ENCODE measurements at places on chromosomes 11 and 22. TPM values are rescaled to one million over a fixed set of nuclear protein-coding genes. Genes with fewer than 3 reads are reported as not detected.
A peak's percentile ranks its signal among the peaks of the same experiment; 100 is the strongest.

- DNase-seq: no peak
Observed at GRCh38 chr11:56473252-56473651, at the start of gene OR5M3. OR5M3 (minus strand) TSS chr11:56473352; CDS start chr11:56470497, 2,855 bp downstream.

DNA sequence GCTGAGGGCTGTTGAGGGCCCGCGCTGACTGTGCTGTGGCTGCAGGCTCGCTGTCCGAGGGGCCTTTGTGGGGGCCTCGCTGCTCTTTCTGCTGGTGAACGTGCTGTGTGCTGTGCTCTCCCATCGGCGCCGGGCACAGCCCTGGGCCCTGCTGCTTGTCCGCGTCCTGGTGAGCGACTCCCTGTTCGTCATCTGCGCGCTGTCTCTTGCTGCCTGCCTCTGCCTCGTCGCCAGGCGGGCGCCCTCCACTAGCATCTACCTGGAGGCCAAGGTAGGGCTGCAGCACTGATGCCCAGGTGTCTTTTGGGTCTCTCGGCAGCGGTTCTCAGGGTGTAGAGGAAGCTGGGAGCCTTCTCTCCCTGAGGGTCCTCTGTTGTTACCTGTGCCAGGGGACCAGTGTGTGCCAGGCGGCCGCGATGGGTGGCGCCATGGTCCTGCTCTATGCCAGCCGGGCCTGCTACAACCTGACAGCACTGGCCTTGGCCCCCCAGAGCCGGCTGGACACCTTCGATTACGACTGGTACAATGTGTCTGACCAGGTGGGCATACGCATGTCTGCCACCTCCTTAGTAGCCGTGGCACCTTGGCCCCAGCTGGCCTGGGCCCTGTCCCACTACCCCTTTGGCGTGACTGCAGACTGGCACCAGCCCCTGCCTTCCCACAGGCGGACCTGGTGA lies 2.2 kb downstream of the GPR137 start:
- no peak for DNase-seq

GRCh38 chr11:85044911-85045310 lies 582.2 kb downstream of the DLG2 start:
- no peak for DNase-seq

DNA sequence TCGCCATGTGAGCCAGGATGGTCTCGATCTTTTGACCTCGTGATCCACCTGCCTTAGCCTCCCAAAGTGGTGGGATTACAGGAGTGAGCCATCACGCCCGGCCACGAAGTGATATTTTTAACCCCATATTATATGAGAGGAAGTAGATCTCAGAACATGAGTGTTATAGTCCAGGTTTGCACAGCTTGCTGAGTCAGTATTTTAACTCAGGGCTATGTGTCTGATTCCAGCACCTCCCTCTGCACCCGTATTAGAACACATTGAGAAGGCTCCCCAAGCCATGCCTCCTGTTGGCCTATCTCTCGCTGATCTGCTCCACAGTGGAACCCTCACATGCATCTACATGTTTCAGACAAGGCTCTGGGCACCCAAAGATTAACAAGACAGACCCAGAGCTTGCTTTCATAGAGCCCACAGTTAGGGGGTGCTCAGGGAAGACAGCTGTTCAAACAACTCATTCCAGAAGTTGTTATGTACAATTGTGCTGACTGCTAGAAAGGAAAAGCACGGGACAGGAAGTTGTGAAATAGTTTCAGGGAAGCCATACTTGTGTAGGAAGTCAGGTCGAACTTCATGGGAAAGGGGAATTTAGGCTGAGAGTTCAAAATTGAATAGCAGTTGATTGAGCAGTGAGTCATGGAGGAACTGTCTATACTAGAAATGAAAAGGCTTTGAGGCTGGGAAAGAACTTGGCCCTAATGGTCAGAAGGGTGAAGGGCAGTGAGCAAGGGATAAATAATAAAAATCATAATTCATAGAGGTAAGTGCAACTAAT lies 49.3 kb upstream of the CLPB start:
- peak; percentile 26 for DNase-seq

The MUC5AC gene
- 0.35 TPM for polyA plus RNA-seq

GRCh38 chr11:2396471-2396870 lies 4.1 kb upstream of the TSSC4 start:
- no peak for DNase-seq

The PARVB gene
- 33.8 TPM for polyA plus RNA-seq

- DNase-seq: peak; percentile 75
Observed at GRCh38 chr22:20509344-20510047, 2.1 kb downstream of the MED15 start.

GRCh38 chr11:90237004-90237403 lies 14.2 kb upstream of the CHORDC1 start:
- no peak for DNase-seq

DNA sequence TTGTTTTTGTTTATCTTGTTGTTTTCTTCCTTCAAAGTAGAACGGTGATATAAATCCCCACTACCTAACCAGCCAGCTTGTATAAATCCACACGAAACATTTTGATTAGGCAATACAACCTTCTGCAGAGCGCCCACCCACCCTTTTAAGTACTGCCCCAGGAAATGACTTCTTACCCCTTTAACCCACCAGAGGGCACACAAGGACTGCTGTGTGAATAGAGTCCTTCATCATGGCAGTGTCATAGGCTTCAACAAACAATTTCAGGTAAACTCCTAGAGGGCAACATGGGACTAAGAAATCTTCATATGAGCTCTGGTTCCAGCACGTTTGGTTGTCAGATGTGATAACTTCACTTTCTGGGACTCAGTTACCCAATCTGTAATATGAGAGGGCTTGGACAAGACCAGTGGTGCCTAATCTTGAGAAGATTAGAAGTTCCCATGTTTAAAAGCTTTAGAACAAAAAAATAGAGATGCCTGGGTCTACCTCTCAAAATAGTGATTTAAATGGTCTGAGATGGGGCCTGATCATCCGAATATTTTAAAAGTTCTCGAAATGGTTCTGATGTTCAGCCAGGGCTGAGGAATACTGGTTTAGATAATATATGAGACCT lies 56.1 kb downstream of the PIWIL4 start:
- DNase-seq: peak; percentile 59

DNA sequence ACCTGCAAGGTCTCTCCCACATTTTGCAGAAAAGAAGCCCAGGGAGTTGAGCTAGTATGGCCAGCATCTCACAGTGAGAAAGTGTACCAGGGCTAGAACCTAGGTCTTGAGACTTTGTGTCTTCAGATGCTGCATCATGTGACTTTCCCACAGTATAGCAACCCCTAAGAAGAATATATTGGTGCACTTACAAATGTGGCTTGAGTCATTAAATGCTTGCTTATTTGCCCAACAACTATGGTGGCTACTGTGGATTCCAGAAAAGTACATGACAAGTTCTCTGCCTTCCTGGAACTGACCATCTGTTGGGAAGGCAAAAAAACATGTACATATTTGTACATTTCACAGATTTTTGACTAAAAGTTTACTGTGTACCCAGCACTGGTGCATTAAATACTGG lies 55.0 kb downstream of the POLD3 start:
- DNase-seq: no peak

- no peak for DNase-seq
Observed at GRCh38 chr11:27934830-27935145, 173.2 kb downstream of the KIF18A start.

The OSM gene
- 0.19 TPM for polyA plus RNA-seq

The RAG2 gene
- polyA plus RNA-seq: 0.69 TPM

GRCh38 chr11:86160541-86161149 lies 83.9 kb upstream of the EED start:
- no peak for DNase-seq

DNA sequence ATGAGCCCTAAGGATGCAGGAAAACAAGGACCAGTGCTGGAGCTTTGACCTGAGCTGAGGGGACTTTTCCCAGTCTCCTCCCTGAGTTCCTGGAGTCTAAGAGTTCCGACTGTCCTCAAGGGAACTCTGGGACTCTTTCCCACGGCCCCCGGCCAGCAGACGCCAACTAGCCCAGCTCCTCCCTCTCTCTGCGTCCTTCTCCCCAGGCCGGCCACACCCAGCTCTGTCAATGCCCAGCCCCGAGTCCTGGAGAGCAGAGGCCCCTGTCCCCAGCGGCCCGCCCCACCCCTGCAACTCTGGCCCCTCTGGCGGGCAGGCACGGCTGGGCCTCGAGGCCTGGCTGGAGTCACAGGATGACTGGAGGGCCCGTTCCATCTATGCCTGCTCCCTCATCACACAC lies 29.8 kb downstream of the NECTIN1 start:
- no peak for DNase-seq

DNA sequence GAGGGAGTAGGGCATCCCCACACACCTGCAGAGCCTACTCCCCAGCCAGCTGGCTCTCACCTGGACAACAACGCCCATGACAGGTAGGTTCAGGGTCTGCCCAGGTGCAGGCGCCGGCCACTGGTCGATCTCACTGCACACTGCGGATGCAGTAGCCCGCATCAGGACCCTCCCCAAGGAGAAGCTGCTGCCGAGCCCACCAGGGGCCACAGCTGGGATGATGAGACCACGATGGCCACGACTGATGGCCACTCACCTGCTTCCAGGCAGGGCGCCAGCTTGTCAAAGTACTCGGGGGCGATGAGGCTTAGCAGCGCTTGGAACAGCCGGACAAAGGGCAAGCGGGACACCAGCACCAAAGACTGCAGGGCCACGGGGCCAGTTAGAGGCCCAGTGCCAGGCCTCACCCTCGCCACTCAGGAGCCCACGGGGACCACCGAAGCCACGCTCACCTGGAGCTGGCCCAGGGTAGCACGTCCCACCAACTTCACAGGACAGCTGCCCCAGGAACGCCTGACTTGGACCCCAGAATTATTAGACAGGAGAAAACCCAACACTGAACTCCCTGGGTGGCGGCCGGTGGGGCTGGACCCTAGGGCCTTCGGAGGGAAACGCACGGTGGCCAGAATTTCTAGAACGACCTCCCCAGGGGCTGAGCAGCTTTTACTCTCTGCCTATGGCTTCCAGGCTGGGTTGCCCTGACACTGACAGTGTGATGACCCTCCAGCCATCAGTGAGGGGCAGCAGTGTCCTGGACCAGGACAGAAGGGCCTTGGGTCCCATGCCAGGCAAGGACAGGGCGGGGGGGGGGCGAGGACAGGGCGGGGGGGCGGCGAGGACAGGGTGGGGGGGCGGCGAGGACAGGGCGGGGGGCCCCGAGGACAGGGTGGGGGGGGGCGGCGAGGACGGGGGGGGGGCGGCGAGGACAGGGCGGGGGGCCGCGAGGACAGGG lies 8.9 kb upstream of the PLXNB2 start:
- DNase-seq: no peak

- DNase-seq: no peak
Observed at GRCh38 chr11:93784935-93785360, 866 bp downstream of the MED17 start.

GRCh38 chr11:62446091-62446490 lies 27.3 kb downstream of the SCGB1A1 start:
- DNase-seq: no peak

- no peak for DNase-seq
Observed at GRCh38 chr22:47570851-47571250, 808.4 kb downstream of the TBC1D22A start.

DNA sequence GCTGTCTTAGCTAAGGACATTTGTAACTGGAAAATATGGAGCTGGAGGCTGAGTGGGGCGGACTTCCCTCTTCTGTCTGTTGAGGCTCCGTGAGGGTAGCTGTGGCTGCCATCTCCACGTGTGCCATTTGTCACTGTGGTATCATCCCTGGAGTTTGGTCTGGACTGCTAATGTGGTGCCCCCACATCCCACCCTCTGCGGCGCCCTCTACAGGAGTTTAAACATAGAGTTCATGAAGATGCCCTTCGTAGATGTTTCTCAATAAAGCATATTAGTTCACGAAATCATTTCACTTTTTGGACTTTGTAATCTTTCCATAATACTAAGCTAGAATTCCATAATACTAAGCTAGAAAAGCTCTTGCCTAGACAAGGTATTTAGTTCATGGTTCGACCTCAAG lies 52.4 kb downstream of the TECTA start:
- DNase-seq: no peak

GRCh38 chr11:120168960-120169681 lies 31.2 kb upstream of the TRIM29 start:
- DNase-seq: peak; percentile 72

- DNase-seq: no peak
Observed at GRCh38 chr11:55263081-55263480, 1.1 kb downstream of the TRIM48 start.

- DNase-seq: no peak
Observed at GRCh38 chr22:30266445-30267381, at the start of gene OSM. OSM (minus strand) TSS chr22:30266851; CDS start chr22:30266799, 52 bp downstream.

The ARHGAP42 gene
- 46.6 TPM for polyA plus RNA-seq

GRCh38 chr11:44889266-44889665 lies 61.4 kb downstream of the TP53I11 start:
- DNase-seq: no peak

DNA sequence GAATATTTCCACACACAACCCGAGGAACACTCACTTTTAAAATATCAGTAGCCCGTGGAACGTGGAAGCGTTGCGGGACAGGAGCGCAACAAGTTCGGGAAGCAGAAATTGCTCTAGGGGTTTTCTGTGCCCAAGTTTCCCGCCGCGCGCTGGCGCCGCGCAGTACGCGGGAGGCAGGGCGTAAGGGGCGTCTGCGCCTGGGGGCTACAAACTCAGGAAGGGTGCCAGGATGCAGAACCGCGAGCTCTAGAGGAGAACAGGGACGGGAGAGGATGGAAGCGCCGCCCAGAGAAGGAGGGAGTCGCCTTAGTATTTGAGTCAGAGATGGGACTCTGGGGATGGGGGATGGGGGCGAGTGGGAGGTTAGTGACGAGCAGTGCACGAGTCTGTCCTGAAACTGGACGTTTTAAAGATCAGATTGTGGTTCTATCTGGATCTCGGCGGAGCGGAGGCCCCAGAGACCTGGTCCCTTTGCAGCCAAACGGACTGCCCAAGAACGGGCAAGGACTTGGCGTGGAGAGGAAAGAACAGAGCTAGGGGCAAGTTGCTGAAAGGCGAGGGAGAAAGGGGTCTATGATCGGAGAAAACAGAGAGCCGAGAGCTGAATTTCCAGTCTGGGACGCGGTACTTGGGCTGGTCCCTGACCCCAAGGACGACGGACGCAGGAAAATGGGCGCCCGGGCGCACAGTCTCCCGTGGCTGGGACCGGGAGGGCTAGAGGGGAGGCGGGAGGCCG lies 4.7 kb downstream of the BSX start:
- DNase-seq: no peak

- no peak for DNase-seq
Observed at GRCh38 chr11:86987679-86988078, 32.5 kb upstream of the FZD4 start.

GRCh38 chr11:127037001-127037400 lies 36.4 kb upstream of the KIRREL3 start:
- no peak for DNase-seq

The PLA2G3 gene
- not detected for polyA plus RNA-seq

The MOV10L1 gene
- polyA plus RNA-seq: 1.8 TPM

DNA sequence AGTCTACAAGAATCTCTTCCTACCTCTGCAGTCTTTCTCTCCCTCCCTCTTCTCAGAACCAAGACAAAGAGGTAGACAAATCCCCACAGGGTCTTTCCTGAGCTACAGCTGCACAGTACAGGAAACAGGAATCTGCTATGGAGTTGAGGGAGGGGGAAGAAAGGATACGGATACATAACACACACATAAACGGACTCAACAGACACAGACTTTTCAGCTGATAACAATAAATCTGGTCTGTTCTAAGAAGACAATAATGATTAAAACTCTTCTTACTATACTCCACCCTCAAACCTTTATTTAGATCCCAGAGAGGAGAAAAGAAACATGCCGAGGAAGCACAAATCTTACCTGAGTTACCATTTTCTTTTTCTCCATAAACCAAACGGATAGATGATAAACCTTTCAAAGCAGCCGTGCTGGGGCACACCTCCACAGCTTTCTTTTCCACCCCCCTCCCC lies 122.2 kb downstream of the APOL5 start:
- DNase-seq: peak; percentile 39
